ENCODE measurements at places on chromosomes 3 and 15. TPM values are rescaled to one million over a fixed set of nuclear protein-coding genes. Genes with fewer than 3 reads are reported as not detected.

Gene SLC22A13
- 0.51 TPM for total RNA-seq

Gene IGDCC3
- total RNA-seq = not detected

Gene HCLS1
- 168 TPM for total RNA-seq

Gene TUSC7
- total RNA-seq = not detected

Gene CADM2
- 1.0 TPM for total RNA-seq

Gene ALPK3
- total RNA-seq = 12.7 TPM

Gene SKOR1
- total RNA-seq = 2.8 TPM

Gene POLQ
- 1.3 TPM for total RNA-seq

Gene DNASE1L3
- 2.0 TPM for total RNA-seq

Gene ISLR
- 52.2 TPM for total RNA-seq

Gene PLA2G4F
- not detected for total RNA-seq

Data from subcutaneous adipose tissue (tissue), 4 donors.